Activated CD8-positive, alpha-beta T cell treated with anti-CD3 and anti-CD28 coated beads for 36 hours (primary cell): ENCODE measurements at places on chromosomes 5 and 9. TPM values are rescaled to one million over a fixed set of nuclear protein-coding genes. Genes with fewer than 3 reads are reported as not detected.

ZNF454 gene
- total RNA-seq: not detected

ADGRD2 gene
- total RNA-seq: not detected

PRDM9 gene
- total RNA-seq: not detected

RAB3C gene
- not detected for total RNA-seq

PCDHGA12 gene
- total RNA-seq: not detected

GABRA6 gene
- not detected for total RNA-seq

- no peak for DNase-seq
Observed at GRCh38 chr9:124975131-124975530, 34.2 kb upstream of the GOLGA1 start.

DNA sequence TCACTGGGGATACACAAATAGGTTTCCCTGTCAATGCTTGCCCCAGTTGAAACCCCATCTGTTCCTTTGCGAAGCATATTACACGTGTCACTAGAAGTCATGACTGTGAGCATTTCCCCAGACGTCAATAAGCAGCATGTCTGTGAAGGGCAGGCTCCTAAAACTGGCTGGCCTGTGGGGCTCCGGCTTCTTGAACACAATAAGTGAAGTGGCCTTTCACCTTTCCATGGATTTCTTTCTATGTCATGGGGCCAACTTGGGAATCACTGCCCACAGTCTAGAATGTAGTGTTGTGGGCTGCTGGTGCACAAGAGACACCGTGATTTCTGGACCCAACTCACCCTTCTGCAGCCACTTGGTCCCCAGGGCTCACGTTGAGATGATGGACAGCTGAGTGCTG is 60.4 kb upstream of the CTSL start:
- DNase-seq: no peak

GRCh38 chr5:60366489-60366888 is 333.5 kb downstream of the DEPDC1B start:
- DNase-seq: no peak

DNA sequence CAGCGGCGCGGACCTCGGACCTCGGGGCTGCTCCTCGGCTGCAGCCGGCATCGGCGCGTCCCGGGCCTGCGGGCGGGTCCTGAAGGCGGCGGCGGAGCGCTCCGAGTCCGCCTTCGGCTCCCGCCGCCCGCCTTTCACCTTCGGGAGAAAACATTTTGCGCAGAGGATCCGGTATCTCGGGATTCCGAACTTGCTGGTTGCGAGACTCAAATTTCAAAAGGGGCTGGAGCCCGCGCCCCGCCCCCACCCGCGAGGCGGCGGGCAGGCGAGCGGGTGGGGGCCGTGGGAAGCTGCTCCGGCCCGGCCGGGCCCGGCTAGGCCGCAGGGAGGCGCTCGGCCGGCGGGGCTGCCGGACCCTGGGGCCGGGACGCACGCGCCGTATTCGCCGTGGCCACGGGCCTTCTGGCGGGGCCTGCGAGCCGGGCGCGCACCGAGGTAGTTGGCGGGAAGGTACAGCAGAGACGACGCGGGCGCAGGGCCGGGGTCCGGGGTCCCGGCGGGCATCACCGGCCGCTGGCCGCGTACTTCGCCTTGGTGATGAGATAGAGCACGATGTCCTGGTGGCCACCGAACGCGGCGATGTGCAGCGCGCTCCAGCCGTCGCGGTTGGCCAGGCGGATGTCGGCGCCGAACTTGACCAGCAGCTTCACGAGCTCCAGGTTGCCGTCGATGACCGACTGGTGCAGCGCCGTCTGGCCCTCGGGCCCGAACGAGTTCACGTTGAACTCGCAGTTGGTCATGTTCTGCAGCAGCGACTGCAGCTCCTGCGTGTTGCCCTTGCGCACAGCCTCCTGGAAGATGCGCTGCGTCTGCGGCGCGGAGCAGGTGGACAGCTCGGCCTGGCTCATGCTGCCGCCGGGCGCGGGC is 757 bp downstream of the NRARP start:
- peak; percentile 52 for DNase-seq

GRCh38 chr9:135565141-135565628 is 3.6 kb downstream of the PAEP start:
- DNase-seq: no peak

DNA sequence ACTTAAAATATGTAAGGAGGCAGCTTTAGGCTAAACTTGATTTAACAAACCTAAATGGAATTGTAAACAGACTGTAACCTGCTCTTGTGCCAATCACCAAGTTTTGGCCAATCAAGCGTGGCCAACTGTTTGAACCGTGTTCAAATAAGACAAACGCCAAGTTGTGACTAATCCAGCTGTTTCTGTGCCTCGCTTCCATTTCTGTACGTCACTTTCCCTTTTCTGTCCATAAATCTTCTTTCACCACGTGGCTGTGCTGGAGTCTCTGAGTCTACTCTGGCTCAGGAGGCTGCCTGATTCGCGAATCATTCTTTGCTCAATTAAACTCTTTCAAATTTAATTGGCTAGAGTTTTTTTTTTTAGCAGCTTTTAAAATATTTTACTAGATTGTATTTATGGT is 71.3 kb downstream of the LIX1 start:
- DNase-seq: no peak

GRCh38 chr5:112310746-112311145 is 108.3 kb downstream of the EPB41L4A start:
- DNase-seq: no peak

DNA sequence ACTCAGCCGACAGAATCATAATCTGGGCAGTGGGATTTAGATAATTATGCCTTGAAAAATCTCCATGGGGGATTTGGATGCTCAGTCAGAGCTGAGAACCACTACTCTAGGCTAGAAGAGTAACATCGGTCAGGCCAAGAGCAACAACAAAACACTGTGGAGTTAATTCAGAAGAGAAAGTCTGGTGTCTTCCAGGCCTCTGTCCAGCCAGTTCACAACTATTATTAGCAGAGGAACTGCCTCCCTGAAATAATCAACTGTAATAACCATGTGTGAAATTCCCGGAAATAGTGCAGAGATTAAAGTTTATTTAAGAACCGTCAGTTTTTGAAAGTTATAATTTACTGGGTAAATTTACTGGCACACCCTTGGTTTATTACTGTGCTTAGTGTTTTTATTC is 8.2 kb upstream of the MARCHF3 start:
- no peak for DNase-seq

- no peak for DNase-seq
Observed at GRCh38 chr5:160088805-160089204, 30.4 kb downstream of the PWWP2A start.

GRCh38 chr5:38927470-38927869 is 81.7 kb downstream of the OSMR start:
- no peak for DNase-seq

DNA sequence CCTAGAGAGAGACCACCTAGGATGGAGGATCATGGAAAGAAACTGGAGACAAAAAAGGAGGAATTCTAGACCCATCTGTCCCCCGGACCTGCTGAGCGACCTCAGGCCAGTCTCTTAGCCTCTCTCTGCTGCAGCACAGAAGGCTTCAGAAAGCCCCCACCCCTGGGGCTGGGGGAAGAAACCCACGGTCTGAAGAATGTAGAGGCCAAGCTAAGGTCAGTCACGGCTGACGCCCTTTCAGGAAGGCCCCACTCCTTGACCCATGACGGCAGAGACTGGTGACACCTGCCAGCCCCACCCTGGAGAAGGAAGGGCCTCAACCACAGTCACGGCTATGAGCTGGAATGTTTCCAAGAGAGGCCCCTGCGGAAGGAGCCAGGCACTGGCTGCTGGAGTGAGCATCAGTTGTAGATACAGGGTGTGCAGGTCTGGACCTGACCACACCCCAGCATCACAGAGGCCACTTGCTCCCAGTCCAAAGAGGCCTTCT is 120.5 kb upstream of the BOD1 start:
- no peak for DNase-seq

- no peak for DNase-seq
Observed at GRCh38 chr9:93008457-93008856, 50.0 kb upstream of the SUSD3 start.

- DNase-seq: no peak
Observed at GRCh38 chr9:28868228-28868990, 1295.1 kb upstream of the C9orf72 start.

DNA sequence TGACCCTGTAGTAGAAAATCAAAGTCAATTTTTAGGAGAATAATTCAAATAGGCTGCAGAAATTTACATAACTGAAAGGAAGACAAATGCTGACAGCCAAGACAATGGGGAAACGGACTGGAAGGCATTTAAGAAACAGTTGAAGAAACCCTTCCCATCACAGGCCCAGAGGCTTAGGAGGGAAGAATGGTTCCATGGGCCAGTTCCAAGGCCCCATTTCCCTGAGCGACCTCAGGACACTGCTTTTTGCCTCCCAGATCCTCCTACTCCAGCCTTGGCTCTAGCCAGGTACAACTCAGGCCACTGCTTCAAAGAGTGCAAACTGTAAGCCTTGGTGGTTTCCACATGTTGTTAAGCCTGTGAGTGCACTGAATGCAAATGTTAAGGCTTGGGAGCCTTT is 184.1 kb upstream of the SGCD start:
- DNase-seq: no peak

GRCh38 chr5:170105642-170106611 is at the start of gene FOXI1:
Gene FOXI1, plus strand, starts transcription at chr5:170105897. Its CDS starts 61 bp downstream, at chr5:170105958.
- DNase-seq: no peak

- DNase-seq: peak; percentile 81
Observed at GRCh38 chr5:1268666-1269065, 26.2 kb downstream of the TERT start.

DNA sequence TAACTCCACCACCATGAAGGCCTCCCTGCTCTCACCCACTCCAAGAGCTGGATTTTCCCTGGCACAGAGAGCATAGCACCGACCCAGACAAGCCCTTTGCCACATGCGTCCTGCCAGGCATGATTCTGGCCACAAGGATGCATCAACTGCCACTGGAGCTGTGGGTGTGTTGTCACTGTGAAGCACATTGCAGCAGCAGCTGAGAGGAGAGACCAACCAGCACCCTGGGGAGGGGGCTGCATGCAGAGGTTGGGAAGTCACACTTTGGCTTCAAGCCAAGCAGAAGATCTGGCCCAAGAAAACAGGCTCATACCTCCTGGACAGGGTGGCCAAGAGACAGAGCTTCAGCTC is 22.6 kb upstream of the PTGES start:
- no peak for DNase-seq

DNA sequence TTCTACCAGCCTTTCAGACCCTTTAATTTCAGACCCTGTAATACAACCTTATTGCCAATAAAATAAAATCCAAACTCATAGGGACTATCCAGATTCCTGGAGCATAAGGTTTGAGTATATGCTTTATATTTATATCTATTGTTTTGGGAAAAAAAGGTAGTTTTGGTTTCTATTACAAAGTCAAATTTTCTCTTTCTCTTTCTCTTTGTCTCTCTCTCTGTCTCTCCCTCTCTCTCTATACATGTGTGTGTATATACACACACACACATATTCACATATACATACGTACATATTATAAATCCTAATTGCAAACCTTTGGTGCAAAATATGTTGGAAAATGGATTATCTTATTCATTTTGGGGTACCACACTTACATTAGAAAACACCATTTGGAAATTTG is 39.0 kb downstream of the TMEM232 start:
- no peak for DNase-seq

- DNase-seq: no peak
Observed at GRCh38 chr5:68834491-68834981, 259.3 kb upstream of the SLC30A5 start.

DNA sequence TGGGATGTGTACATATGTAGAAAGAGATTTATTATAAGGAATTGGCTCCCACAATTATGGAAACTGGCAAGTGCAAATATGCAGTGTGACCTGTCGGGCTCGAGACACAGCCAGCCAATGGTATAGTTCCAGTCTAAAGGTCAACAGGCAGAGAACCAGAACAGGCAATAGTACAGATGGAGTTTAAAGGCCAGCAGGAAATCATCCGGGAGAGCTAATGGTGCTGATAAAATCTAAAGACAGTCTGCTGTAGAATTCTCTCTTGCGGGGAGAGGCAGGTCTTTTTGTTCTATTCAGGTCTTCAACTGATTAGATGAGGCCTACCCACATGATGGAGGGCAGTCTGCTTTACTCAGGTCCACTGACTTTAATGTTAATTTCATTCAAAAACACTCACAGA is 21.8 kb downstream of the ANKRD31 start:
- no peak for DNase-seq
